ENCODE measurements at places on chromosomes 6 and 20. TPM values are rescaled to one million over a fixed set of nuclear protein-coding genes. Genes with fewer than 3 reads are reported as not detected.

Gene ZC2HC1B
- not detected for total RNA-seq

Gene CD40
- total RNA-seq, result 13.6 TPM

Gene PLA2G7
- total RNA-seq, result not detected

Gene ASIP
- total RNA-seq, result 0.99 TPM

Gene C6orf15
- not detected for total RNA-seq

GRCh38 chr6:123879749-123880148 lies 76.1 kb downstream of the NKAIN2 start:
- no peak overlapping the region for H3K27ac ChIP-seq
- no peaks in the 10 kb centered on the region for H3K27me3 ChIP-seq
- H3K36me3 ChIP-seq, result no peaks in the 10 kb centered on the region
- no peak overlapping the region for H3K4me3 ChIP-seq
- no peak for DNase-seq

DNA sequence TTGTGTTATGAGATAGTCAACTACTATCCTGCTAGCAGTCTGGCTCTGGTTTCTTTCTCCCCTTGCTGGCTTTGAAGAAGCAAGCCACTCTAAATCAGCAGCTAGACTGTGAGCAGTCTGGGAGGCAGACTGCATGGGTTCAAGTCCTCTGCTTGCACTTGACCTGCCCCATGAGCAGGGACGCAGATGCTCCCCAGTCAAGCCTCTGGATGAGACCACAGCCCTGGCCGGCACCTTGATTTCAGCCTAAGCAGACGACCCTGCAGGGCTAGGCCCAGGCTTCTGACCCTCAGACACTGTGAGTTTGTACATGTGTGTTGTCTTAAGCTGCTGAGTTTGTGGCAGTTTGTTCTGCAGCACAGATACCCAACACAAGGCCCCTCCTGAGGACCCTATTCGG lies 105.8 kb downstream of the SULF2 start:
- H3K4me3 ChIP-seq, result no peak overlapping the region
- no peak overlapping the region for H3K27ac ChIP-seq
- no peaks in the 10 kb centered on the region for H3K27me3 ChIP-seq

GRCh38 chr6:16511040-16511660 lies 250.1 kb downstream of the ATXN1 start:
- no peaks in the 10 kb centered on the region for H3K36me3 ChIP-seq
- H3K27ac ChIP-seq, result no peak overlapping the region
- peaks cover 33% of the 10 kb centered on the region for H3K4me1 ChIP-seq
- no peaks in the 10 kb centered on the region for H3K27me3 ChIP-seq
- no peak for DNase-seq
- H3K4me3 ChIP-seq, result no peak overlapping the region

DNA sequence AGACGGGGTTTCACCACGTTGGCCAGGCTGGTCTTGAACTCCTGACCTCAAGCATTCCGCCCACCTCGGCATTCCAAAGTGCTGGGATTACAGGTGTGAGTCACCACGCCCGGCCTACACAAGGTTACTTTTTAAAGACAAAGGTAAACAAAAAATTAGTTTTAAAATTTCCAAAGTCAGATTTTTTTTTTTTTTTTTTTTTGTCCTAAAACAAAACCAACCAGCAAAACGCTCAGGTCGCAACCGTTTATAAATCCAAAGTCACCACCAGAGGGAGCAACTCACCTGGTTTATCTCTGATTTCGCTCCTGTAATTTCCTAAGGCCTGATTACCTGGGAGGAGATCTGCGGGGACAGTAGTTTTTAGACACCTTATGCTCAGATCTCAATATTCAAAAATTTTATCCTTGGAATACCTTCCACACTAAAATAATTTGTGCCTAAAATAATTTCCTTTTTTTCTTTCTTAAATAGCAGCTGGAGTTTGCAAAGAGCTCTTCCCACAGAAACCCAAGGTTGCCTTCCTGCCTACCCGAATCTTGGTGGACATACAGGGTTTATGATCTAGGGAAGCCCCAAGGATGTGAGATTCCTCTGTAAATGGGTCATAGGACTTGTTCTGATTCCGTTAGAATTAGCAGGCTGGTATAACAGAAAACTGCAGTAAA lies 19.8 kb upstream of the TREM1 start:
- H3K27ac ChIP-seq, result no peak overlapping the region
- no peaks in the 10 kb centered on the region for H3K36me3 ChIP-seq
- H3K4me3 ChIP-seq, result no peak overlapping the region

DNA sequence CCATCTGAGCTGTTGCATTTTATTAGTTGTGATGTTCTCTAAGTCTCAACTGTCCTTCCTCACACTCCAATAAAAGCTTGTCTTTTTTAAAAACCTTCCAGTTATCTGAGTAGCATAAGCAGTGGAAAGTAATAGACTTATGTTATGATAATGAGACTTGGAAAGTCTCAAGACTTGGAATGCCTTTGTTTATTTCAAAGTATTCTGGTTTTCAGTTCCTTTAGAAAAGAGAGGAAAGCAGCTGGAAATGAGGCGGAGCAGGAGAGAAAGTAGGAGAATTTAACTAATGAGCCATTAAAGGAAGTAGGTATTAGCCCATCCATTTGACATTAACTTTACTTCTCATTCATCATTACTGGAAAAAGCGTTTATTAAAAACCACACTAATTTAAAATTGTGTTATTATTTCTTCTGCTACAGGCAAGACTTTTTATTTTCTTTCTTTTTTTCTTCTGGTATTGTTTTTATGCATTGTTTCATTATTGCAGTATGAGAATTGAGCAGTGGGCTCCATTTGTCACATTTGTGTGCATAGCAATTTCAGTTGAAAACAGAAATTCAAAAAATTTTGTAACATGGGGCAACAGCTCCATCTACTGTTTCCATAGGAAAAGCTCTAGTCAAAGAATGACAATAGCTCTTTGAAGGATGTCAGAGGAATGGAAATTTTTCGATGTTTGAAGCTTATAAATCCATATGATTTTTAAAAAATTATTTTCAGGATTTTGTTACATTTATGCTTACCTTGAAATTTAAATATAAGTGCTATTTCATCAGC lies 194.8 kb downstream of the COL9A1 start:
- H3K36me3 ChIP-seq, result no peaks in the 10 kb centered on the region
- no peak for DNase-seq
- H3K4me1 ChIP-seq, result peaks cover 6% of the 10 kb centered on the region
- H3K27ac ChIP-seq, result no peak overlapping the region
- H3K27me3 ChIP-seq, result no peaks in the 10 kb centered on the region

DNA sequence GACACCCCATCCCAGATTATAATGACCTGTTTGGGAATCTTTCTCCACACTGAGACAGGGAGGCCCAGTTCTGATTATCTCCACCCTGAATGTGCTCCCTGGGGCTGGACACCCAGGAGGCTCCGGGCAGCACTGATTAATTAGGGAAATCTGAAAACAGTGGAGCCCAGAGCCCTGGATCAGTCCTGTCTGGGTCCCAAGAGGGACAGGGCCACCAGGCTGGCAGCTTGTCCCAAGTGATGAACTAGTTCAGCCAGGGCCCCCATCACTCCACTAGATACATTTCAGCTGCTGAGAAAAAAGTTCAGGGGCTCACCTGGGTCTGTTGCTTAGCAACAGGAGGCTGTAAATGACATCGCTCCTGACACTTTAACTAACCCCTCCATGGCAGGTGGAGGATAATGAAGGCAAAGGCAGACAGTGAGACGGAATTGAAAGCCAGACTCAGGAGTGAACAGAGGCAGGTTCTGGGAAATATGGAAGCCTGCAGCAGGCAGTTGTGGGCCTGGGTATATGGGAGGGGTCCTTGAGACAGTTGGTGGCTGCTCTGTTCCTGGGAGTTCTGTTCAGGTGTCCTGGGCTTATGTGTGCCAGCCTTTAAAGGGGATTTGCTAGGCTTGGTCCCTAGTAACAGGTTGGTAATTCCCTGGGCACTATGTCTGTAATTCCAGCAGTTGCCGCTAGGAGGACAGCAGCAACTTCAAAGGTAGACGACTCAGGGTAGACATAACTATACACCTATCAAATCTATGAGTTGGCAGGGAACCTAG lies 78.3 kb upstream of the CTNNBL1 start:
- H3K4me1 ChIP-seq, result no peaks in the 10 kb centered on the region
- H3K27ac ChIP-seq, result no peak overlapping the region
- no peak for DNase-seq
- no peak overlapping the region for H3K4me3 ChIP-seq

GRCh38 chr6:17758119-17758518 lies 51.4 kb upstream of the NUP153 start:
- H3K4me3 ChIP-seq, result no peak overlapping the region
- H3K36me3 ChIP-seq, result peaks cover 38% of the 10 kb centered on the region
- H3K27ac ChIP-seq, result no peak overlapping the region

GRCh38 chr6:160079686-160080043 lies 42.0 kb upstream of the SLC22A1 start:
- H3K36me3 ChIP-seq, result peaks cover 32% of the 10 kb centered on the region
- no peak for DNase-seq
- no peaks in the 10 kb centered on the region for H3K27me3 ChIP-seq
- H3K4me1 ChIP-seq, result no peaks in the 10 kb centered on the region
- no peak overlapping the region for H3K4me3 ChIP-seq

GRCh38 chr20:38267901-38268514 lies 7.5 kb upstream of the KIAA1755 start:
- peaks cover 5% of the 10 kb centered on the region for H3K4me1 ChIP-seq
- H3K4me3 ChIP-seq, result no peak overlapping the region
- H3K27ac ChIP-seq, result no peak overlapping the region

DNA sequence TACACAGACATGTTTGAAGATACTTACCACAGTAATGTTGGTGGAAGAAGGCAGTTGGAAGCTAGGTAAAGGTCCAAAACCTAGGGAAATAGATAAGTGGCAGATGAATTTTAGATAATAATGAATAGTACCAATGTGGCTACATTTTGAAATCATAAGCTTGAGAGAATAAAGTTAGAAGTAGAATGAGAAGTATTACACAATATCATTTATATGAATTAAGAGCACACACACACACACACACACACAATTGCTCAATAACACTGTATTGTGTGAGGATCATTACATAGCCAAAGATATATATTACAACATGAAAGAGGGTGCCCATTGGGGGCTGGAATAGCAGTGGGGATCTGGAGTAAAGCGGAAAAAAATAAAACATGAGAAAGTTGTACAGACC lies 149.0 kb upstream of the EYA4 start:
- H3K4me3 ChIP-seq, result no peak overlapping the region
- H3K27ac ChIP-seq, result no peak overlapping the region
- H3K4me1 ChIP-seq, result no peaks in the 10 kb centered on the region
- H3K27me3 ChIP-seq, result no peaks in the 10 kb centered on the region

DNA sequence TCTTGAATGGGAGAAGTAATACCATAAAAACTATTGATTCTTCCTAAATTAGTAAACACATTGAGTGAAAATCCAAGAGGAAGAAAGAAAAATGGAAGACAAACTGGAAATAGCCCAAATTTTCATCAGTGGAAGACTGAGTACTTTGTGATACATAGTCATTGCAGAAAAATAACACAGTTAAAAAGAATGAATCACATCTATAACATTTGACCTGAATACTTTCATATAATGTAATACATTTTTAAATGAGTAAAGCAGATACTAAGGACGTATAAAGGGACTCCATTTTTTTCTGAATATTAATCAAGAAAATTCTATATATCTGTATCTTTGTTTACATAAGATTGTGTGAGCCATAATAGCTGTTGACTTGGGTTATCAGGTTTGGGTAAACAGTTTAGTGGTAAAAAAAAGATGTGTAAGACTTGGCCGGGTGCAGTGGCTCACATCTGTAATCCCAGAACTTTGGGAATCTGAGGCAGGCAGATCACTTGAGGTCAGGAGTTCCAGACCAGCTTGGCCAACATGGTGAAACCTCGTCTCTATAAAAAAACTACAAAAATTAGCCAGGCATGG lies 4.3 kb upstream of the SLC17A2 start:
- no peaks in the 10 kb centered on the region for H3K27me3 ChIP-seq
- DNase-seq, result no peak
- H3K27ac ChIP-seq, result no peak overlapping the region
- H3K4me1 ChIP-seq, result no peaks in the 10 kb centered on the region
- no peak overlapping the region for H3K4me3 ChIP-seq

- no peaks in the 10 kb centered on the region for H3K27me3 ChIP-seq
- no peak overlapping the region for H3K27ac ChIP-seq
- no peak for DNase-seq
- H3K4me1 ChIP-seq, result no peaks in the 10 kb centered on the region
Observed at GRCh38 chr6:79461205-79461604, 76.0 kb downstream of the LCA5 start.

DNA sequence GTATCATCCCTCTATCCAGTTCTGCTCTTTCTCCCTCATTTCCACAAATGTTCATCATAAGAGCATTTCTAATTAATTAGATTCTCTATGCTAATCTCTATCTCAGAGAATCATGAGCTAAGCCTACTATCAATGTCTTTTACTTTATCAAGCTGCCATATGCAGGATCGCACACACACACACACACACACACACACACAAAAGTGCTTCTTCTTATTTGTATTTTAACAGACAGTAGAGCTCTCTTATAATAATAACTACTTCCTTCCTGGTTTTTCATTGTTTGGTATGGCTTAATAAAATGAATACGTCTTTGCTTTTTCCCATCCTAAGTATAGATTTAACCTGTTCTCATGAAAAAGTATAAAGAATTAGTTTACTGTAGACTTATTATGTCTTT lies 170.2 kb downstream of the HAO1 start:
- H3K4me3 ChIP-seq, result no peak overlapping the region
- H3K27ac ChIP-seq, result no peak overlapping the region
- H3K4me1 ChIP-seq, result no peaks in the 10 kb centered on the region
- no peaks in the 10 kb centered on the region for H3K27me3 ChIP-seq
- no peaks in the 10 kb centered on the region for H3K36me3 ChIP-seq
- no peak for DNase-seq

DNA sequence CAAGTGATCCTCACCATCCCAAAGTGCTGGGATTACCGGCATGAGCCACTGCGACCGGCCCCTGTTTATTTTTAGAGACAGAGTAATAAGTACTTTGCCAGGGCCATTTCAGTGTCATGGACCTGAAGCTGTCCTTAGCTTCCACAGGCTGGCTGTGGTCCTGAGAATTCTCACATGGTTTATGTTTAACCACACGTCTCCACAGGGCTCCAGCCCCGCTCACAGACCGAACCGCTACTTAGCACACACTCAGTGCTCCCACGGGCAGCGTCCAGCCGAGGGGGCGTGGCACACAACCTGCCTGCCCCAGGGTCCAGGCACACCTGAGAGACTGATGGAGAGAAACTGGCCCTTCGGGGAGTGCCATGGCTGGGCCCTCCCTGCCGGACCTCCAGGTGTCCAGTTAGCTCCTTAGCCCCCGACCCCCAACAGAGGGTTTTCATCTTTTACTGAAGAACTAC lies 11.7 kb downstream of the ACSS1 start:
- peaks cover 53% of the 10 kb centered on the region for H3K4me1 ChIP-seq
- H3K36me3 ChIP-seq, result peaks cover 14% of the 10 kb centered on the region
- DNase-seq, result peak; percentile 51
- no peak overlapping the region for H3K27ac ChIP-seq

All from sigmoid colon (tissue), 7 donors.